ENCODE measurements at places on chromosomes 7 and 10.

GRCh38 chr10:51800725-51801424, 101.5 kb upstream of the CSTF2T start:
- DNase-seq, result no peak

DNA sequence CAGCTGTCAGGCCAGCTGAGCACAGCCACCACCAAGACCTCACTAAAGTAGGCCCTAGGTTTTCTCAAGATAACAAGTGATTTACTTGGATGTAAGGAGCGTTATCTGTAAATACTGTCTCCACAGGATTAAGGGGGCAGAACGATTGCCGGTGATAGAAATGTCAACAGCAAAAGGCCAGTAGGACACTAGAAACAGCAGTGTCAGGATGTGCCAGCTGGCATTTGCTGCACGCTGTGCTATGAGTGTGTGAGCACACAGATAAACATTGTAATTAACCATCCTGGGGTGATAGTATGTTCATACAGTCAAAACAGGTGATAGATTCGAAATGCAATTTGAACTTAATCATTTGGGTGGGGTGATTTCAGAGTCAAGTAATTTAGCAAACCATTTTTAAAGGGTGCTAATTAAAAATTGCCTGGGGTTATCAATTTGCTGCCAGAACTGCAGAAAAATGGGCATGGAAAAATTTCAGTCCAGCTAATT, 36.3 kb upstream of the NOBOX start:
- DNase-seq, result no peak

DNA sequence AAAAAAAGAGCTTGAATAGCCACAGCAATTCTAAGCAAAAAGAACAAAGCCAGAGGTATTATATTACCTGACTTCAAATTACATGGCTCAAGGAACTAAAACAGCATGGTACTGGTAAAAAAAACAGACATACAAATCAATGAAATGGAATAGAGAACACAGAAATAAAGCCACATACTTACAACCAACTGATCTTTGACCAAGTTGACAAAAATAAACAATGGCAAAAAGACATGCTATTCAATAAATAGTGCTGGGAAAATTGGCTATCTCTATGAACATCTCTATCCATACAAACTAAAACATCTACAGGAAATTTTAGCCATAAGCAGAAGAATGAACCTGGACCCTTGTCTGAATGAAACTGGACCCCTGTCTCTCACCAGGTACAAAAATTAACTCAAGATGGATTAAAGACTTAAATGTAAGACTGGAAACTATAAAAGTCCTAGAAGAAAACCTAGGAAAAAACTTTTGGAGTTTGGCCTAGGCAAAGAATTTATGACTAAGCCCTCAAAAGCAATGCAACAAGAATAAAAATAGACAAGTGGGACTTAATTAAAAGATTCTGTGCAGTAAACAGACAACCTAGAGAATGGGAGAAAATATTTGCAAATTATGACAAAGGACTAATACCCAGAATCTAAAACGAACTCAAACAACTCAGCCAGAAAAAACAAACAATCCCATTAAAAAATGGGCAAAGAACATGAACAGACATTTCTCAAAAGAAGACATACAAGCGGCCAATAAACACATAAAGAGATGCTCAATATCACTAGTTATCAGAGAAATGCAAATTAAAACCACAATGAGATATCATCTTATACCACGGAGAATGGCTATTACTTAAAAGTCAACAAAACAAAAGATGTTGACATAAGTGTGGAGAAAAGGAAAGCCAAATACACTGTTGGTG, 72.8 kb upstream of the DDC start:
- no peak for DNase-seq

GRCh38 chr7:3899559-3899991, 598.5 kb downstream of the SDK1 start:
- no peak for DNase-seq

All from spinal cord (tissue), 10 donors.